Stimulated activated CD8-positive, alpha-beta memory T cell treated with anti-CD3 and anti-CD28 coated beads, Interleukin-7, amount 100 ng/mL, for 24 hours (primary cell): ENCODE measurements at places on chromosomes 4 and X.

DNA sequence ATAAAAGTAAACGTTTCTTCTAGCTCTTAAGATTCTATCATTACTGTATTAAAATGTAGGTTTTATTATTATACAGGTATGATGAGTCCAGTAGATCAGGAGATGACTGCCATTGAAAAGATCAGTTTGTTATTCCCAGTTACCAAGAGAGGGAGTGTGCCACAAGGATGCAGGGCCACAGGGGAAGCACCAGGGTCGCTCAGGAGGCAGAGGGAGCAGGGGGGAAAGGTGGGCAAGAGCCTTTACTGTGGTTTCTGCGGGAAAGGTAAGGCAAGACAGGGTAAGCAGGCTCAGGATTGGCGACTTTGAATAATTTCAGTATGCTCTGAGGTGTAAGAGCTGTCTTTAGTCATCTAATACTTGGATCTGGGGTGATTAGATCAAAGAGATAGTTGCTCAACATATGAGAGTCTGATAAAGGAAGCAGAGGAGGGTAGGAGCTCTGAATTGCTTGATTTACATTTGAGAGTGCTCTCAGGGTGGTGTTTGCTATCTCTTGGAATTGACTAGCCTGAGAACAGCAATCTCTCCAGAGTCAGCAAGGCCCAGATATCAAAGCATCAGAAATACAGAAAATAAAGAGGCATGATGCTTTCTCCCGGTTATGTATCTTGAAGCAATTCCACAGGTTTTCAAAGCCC, 86.0 kb downstream of the NDST3 start:
- DNase-seq: no peak

- DNase-seq: no peak
These were observed 36.1 kb downstream of the LARP7 start for GRCh38 chr4:112673076-112673475.

DNA sequence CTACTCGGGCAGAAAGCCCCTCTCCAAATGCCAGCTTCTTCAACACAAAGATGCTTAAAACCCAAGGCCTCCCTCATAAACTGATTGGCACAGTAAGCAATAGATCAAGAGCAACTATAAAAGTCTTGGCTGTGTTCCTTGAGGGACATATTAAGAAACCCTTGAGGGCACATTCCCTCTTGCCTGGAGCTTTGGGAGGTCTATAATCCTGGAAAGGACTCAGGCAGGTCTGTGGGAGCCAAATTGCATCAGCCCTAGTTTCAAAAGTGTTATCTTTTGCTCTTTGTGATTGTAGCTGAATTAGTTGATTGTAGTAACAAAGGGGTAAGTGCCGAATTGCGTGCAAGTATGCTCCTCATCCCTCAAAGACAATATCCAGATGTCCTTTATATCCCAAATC, 18.6 kb upstream of the SETD7 start:
- no peak for DNase-seq

DNA sequence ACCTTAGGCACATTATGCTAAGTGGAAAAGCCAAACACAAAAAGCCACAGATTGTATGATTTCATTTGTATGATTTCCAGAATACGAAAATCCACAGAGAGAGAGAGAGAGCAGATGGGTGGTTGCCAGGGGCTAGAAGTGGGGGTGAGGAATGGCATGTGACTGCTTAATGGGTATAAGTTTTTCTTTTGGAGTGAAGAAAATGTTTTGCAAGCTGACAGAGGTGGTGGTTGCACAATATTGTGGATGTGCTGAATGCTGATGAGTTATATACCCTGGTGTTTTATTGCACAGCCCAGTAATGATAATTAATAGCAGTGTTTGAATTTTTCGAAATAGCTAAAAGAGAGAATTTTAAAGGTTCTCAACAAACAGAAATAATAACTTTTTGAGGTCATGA, 386.1 kb upstream of the HS3ST1 start:
- DNase-seq: no peak

DNA sequence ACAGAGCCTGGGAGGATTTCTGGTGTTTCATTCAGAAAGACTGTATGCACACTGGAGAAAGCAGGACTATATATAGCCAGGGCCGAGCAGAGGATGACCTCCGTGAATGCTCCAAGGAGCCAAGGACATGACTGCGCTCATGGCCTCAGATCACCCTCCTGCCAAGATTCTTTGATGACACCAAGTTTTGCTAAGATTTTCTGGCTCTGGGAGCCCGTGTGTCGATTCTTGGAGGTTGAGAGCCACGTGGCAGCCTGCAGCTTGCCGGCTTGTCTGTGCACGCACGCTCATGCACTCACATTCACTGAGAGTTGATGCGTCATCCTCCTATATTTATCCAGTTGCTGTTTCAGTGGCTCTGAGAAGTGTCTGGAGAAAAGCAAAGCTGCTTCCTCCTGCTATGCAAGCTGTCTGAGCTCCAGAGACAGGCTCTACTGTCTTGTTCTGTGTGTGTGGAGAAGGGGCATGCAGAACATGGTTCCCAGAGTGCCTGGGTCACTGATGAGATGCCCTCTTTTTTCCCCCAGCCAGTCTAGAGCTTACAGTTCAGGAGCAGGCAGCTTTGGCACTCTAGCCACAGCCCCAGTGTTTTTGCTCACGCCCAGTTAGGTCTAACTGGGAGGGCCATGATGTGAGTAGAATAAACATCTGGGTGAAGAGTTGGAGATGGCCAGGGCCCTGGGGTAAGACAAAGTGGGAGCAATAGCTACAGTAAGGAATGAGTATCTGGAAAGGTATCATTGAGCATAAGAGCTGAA, 64.9 kb upstream of the SCOC start:
- no peak for DNase-seq

DNA sequence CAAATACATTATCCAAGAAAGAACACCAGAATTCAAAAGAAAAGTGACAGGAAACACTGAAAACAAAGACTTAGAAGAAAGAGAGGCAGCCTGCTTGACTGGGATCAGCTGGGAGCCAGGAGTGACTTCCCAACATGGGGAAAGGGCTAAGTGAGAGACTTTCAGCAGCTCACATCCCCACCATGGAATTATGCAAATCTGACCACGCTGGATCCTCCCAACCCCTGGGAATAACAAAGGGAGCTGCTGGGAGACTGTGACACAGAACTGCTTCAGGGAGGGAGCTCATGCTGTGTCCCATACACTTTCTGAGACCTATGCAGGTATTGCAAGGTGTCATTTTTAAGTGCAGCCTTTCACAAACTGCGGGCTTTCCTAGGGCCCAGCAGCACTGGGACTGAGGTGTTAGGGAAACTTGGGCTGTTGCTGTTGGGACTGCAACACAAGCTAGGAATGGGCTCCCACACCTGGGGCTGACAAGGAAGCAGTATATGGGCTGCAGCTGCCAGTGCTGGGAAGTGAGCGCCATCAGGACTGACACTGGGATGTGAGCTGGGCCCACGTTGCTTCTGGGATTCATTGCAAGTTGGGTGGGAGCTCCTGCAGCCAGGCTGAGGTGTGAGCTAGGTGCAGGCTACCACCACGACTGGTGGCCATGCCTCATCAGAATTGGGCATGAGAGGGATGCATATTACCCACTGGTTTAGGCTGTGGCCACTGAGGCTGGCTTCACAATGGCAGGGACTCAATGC, 139.1 kb downstream of the KDR start:
- DNase-seq: no peak

- DNase-seq: no peak
These were observed 50.1 kb downstream of the RASGEF1B start for GRCh38 chr4:81421346-81422218.

GRCh38 chrX:47854474-47854873, 17.8 kb downstream of the ZNF81 start:
- DNase-seq: no peak

- DNase-seq: no peak
These were observed 34.4 kb upstream of the RBM41 start for GRCh38 chrX:107153005-107153404.

GRCh38 chrX:95754411-95754810, 930.2 kb upstream of the DIAPH2 start:
- no peak for DNase-seq

DNA sequence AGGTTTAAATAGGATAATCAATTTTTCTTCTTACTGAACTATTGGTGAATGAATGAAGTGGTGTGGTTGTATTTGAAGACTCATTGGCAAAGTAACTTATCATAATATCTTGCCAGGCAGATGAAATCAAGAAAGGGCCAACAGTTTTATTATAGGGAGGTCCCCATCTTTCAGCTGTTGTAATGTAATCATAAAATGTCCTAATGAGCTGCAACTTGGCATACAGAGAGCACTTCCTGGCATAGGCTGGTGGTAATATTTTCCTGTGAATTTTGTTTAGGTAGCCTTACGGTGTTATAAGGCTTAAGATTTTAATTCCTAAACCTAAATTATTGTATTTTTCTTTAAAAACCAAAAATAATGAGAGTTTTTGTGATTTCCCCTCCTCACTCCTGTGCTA, 17.5 kb downstream of the FHIP1A start:
- no peak for DNase-seq

GRCh38 chr4:36551697-36552214, 270.3 kb downstream of the DTHD1 start:
- no peak for DNase-seq

- no peak for DNase-seq
These were observed 64.5 kb downstream of the GPC4 start for GRCh38 chrX:133350751-133351150.

DNA sequence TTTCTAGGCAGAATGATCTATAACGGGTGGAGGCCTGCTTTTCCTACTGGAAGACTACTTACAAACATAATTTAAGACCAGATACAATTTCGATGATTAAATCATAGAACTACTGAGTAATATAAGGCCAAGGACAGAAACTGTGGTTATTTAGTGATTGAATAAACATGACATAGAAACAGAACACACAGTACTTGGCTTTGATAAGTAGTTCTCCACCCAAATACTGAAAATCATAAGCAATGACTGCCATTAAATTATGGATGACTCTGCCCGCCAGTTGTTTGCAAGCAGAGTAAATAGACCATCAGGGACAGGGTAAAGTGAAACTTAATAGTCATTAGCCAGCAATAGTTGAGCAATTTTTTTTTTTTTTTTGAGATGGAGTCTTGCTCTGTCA, 17.2 kb upstream of the SMIM14 start:
- DNase-seq: no peak

DNA sequence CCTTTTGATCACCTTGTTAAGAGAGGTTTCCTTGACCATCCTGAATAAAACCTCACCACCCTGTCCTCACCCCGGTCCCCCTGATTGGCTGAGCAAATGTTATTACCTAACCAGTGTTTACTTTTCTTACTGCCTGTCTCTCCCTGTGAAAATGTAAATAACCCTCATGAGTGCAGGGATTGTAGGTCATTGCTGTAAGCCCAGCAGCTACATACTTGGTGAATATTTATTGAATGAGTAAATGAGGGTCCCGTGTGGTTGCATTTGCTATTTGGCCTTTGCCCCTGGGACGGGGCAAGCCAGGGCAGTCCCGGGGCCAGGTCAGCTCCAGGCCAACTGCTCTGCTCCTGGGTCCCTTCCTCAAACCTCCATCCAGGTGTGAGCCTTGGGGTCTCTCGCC, 55.5 kb upstream of the CLCN4 start:
- DNase-seq: no peak

GRCh38 chr4:73718375-73719373, 21.7 kb upstream of the CXCL8 start:
- DNase-seq: no peak

DNA sequence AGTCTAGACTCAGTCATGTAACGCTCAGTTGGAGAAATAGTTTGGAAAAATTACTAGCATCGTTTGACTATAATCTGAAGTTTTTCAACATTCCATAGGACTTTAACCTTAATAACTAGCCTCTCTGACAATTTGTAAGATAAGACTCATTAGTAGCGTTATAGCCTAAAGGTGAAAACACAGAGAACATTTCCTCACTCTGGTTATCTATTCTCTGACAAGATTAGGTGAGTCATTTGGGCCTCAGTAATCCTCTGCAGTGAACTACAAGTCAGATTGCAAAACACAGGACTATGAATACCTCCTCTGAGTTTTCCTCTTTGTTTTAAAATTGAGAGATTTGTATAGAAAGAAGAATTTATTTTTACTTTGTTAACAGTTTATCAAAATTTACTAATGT, 31.8 kb upstream of the PDLIM5 start:
- DNase-seq: no peak

DNA sequence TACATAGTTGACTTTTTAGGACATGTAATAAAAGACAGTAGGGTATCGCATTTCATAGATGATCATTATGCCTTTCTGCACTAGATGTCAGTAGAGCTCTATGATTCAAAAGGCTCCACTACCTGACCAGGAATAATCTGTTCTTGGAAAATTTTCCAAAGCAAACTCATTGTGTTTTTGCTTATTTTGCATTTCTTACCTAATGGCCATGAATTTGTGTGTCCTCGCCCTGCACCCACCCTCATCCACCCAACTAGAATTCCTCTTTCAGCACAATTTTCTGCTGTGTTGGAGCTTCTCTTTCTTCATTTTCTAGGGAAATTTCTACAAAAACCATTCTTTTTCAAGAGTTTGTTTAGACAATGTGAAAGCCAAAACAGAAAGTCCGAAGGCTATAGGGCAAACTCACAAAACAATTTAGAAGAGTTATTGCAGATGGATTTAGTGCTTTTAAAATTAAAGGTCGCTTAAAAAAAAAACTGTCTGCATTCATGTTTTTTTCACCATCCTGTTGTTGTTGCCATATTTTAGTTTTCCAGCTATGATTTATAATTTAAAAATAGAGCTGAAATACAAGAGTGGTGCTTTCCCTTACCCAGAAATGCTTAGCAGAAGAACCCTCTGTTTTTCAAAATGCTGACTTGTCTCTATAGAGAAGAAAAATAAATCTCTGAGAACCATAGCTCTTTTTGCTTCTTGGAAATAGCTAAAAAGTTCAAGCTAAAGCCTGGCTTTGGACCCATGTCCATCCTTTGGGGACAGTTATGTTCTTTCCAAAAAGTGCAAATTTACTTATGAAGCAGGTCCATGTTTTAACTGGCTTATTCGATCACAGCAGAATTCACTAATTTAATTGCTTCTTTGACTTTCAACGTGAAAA, 183.7 kb downstream of the SPATA18 start:
- no peak for DNase-seq

- DNase-seq: no peak
These were observed 639.0 kb downstream of the CENPC start for GRCh38 chr4:66906314-66906713.

GRCh38 chr4:42445038-42445437, 47.8 kb downstream of the SHISA3 start:
- DNase-seq: no peak

GRCh38 chr4:148527571-148527970, 85.4 kb upstream of the NR3C2 start:
- no peak for DNase-seq

DNA sequence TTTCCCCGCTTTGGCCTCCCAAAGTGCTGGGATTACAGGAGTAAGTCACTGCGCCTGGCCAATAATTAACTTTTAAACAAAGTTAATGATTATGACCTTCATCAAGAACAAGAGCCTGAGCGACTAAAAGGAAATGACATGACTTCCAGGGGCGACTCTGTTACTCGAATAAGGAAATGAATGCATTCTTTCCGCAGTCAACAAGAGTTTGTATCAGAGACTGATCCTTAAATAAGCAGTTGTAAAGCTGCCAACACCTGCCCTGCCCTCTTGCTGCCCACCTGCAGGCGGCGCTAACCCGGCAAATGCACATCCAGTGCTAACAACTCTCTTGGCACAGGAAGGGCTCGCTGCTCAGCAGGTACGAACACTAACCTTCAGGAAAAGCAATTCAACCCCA, 27.3 kb downstream of the WDR1 start:
- DNase-seq: no peak
